Peyer's patch (tissue), 4 donors: ENCODE measurements at places on chromosomes 7 and 10.

DNA sequence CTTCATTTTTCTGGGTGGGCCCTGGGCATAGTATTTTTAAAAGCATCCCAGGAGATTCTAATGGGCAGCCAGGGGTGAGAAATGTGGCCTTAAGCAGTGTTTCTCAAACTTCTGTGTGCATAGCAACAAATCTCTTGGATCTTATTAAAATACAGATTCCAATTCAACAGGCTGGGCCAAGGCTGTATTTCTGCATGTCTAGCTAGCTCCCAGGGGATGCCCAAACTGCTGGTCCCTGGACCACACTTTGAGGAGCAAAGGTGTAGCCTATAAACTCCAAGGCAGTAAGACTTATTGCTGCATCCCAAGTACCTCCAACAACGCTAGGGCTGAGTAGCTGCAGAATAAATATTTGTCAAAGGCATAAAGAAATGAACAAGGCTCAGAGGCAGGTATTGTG, 292.9 kb upstream of the ZMIZ1 start:
- no peaks in the 10 kb centered on the region for H3K4me1 ChIP-seq
- DNase-seq = no peak
- H3K4me3 ChIP-seq = no peak overlapping the region
- no peak overlapping the region for H3K27ac ChIP-seq

DNA sequence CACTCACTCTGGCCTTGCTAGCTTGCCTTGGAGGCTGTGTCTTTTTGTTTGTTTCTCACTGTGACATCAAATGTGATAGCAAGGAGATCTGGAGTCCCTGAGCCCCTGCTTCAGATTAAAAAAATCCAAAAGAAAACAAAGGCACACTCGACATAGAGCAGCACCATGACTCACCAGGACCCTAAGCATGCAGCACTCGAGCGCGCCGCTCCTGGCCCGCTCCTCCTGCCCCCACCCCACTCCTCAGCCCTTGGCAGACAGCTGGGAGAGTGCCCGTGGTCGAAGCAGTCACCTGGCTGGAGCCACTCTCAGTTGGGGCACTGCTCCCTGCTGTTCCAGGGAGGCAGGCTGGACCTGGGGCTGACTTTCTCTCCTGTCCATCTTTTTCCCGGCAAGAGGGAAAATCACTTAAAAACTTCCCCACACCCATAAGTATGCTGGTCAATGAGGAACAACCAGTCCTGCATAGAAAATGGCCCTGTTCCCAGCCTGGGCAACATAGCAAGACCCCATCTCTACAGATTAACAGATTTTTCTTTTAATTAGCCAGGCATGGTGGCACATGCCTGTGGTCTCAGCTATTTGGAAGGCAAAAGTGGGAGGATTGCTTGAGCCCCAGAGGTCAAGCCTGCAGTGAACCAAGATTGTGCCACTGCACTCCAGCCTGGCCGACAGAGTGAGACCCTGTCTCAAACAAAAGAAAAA, 128.4 kb downstream of the PAXIP1 start:
- no peaks in the 10 kb centered on the region for H3K36me3 ChIP-seq
- no peak overlapping the region for H3K4me3 ChIP-seq
- no peaks in the 10 kb centered on the region for H3K4me1 ChIP-seq

- no peaks in the 10 kb centered on the region for H3K27me3 ChIP-seq
- no peak overlapping the region for H3K4me3 ChIP-seq
- DNase-seq = no peak
- no peak overlapping the region for H3K27ac ChIP-seq
- H3K4me1 ChIP-seq = no peaks in the 10 kb centered on the region
- H3K36me3 ChIP-seq = no peaks in the 10 kb centered on the region
Observed at GRCh38 chr10:9381733-9382532, 1327.4 kb downstream of the GATA3 start.

GRCh38 chr7:158166386-158167340, 421.0 kb downstream of the PTPRN2 start:
- H3K36me3 ChIP-seq = no peaks in the 10 kb centered on the region
- no peak for DNase-seq
- H3K4me1 ChIP-seq = no peaks in the 10 kb centered on the region
- no peak overlapping the region for H3K4me3 ChIP-seq
- no peaks in the 10 kb centered on the region for H3K27me3 ChIP-seq
- no peak overlapping the region for H3K27ac ChIP-seq

- no peaks in the 10 kb centered on the region for H3K4me1 ChIP-seq
- H3K27ac ChIP-seq = no peak overlapping the region
- H3K36me3 ChIP-seq = no peaks in the 10 kb centered on the region
- H3K4me3 ChIP-seq = no peak overlapping the region
- no peak for DNase-seq
Observed at GRCh38 chr10:52071814-52072213, 242.3 kb upstream of the DKK1 start.
